ENCODE measurements at places on chromosomes 1 and 21. TPM values are rescaled to one million over a fixed set of nuclear protein-coding genes. Genes with fewer than 3 reads are reported as not detected.

Gene GJC2
- total RNA-seq, result 5.1 TPM

Gene OR2T2
- total RNA-seq, result not detected

Gene NDUFV3
- 41.9 TPM for total RNA-seq

Gene GJB5
- total RNA-seq, result not detected

Gene TBX19
- total RNA-seq, result 1.2 TPM

Gene WLS
- 163 TPM for total RNA-seq

Gene TIAM1
- 2.8 TPM for total RNA-seq

Gene CFAP141
- not detected for total RNA-seq

Gene B3GALT5
- 0.10 TPM for total RNA-seq

Gene SLC5A9
- not detected for total RNA-seq

Gene FAM72D
- 0.36 TPM for total RNA-seq

Gene CFHR2
- not detected for total RNA-seq

Gene TOMM40L
- 10.5 TPM for total RNA-seq

Gene DENND1B
- 8.2 TPM for total RNA-seq

Gene OR2W3
- not detected for total RNA-seq

Gene RYR2
- total RNA-seq, result not detected

Gene ACOT11
- 3.6 TPM for total RNA-seq

Gene APOBEC4
- total RNA-seq, result not detected

Gene COL18A1
- 154 TPM for total RNA-seq

Gene FAM229A
- total RNA-seq, result 0.98 TPM

Gene MUL1
- total RNA-seq, result 28.2 TPM

Gene HMGN1
- 121 TPM for total RNA-seq

Gene ORC1
- 0.99 TPM for total RNA-seq

Gene DHRS3
- total RNA-seq, result 9.6 TPM

Gene KIRREL1
- total RNA-seq, result 244 TPM

Gene MCOLN2
- total RNA-seq, result 0.85 TPM

Gene BARHL2
- total RNA-seq, result not detected

Gene DCST1
- total RNA-seq, result not detected

Gene CD1D
- total RNA-seq, result 0.59 TPM

Gene AJAP1
- total RNA-seq, result 0.65 TPM

Gene S100A14
- not detected for total RNA-seq

Gene PLXNA2
- total RNA-seq, result 18.3 TPM

Gene DMBX1
- total RNA-seq, result not detected

Gene DMRTA2
- 0.46 TPM for total RNA-seq

Gene S100A2
- total RNA-seq, result 2.4 TPM

Gene CR1
- total RNA-seq, result not detected

Gene AMY1A
- not detected for total RNA-seq

Gene HCRTR1
- not detected for total RNA-seq
